GM06990 (cell line): ENCODE measurements at places on chromosomes 3 and 15.

DNA sequence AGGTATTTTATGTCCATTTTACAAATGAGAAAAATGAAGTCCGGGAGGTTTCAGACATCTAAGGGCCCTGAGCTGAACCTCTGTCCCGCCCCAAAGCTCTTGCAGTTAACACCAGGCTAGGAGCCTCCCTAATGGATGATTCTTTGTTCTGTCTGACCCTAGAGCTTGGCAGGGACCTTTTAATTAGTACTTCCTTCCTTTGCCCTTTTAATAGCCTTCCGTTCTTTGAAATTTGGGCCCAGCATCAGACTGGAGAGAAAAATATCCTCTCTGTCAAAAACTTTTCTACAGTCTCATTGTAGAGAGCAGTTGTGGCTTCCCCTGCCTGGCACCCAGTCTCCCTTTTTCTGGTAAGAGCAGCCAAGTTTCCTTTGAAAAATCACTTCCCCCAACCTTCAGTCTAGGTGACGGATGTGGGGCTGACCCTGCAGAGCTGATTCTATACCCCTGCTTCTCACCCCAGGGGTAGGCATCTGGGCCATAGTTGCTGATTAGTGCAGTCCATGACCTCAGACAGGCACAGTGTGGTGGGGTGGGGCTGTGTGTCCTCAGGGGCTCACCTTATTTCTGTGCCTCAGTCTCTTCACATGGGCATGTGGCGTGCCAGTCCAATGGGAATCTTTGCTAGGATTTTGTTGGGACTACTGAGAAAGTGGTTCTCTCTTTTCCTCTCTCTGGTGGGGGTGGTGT is 220.4 kb downstream of the ADAMTS9 start:
- DNase-seq: no peak

DNA sequence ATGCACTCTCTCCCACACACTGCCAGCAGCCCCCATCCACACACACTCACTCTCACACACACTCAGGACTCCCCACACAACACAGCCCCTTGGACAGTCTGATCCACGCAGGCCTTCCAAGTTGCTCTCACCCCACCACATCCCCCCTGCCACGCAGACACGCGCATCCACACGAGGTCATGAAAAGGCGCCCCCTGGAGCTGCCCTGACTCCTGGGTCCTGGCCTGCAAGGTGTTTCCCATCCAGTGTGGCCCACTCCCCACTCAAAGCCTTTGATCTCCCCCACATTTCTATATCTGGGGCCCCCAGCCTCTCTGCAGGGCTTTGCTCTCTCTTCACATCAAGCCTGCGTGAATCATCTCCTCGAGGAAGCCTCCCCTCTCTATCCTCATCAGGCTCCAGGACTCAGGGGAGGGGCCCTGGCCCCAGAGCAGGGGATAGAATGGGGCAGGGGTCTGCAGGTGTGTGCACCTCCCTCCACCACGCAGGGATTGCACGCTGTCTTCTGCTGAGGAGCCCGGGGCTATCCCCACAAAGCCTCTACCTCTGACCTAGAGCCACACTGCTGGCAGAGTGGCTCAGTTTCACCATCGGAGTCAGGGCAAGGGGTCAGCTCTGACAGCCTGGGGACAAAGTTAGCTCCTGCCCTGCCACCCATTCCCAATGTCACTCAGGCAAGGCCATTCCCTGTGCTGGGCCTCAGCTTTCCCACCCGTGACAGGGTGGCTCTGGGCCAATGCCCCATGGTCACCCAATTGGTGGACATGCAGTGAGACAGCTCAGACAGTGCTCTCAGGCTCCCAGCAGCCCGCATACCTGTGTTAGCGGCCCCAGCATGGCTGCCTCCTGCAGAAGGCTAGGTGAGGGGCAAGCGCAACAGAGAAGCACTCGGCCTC is 6.4 kb downstream of the MYL3 start:
- DNase-seq: no peak

GRCh38 chr3:13507570-13508339 is 27.6 kb downstream of the HDAC11 start:
- no peak for DNase-seq

- DNase-seq: no peak
These were observed 27.8 kb upstream of the ITPKA start for GRCh38 chr15:41465822-41466421.

DNA sequence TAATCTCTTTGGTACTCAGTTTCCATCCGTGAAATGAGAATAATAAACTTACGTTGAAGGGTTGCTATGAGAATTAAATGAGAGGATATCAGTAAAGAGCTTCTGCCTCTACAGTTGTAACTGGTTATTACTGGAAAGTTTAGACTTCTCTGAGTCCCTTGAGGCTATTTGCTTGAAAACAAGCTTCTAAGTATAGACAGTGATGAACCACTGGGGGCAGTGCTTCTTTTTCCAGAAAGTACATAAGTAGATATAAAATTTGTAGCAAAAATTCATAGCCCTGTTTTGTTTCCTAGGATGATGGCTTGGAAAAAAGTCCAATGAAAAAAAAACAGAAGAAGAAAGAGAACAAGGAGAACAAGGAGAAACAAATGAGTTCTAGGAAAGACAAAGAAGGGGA is 87.1 kb downstream of the RGMA start:
- no peak for DNase-seq

GRCh38 chr15:41621200-41622193 is 38.7 kb upstream of the MGA start:
- DNase-seq: peak; percentile 72

- DNase-seq: no peak
These were observed 38.8 kb downstream of the IL16 start for GRCh38 chr15:81235276-81236123.

DNA sequence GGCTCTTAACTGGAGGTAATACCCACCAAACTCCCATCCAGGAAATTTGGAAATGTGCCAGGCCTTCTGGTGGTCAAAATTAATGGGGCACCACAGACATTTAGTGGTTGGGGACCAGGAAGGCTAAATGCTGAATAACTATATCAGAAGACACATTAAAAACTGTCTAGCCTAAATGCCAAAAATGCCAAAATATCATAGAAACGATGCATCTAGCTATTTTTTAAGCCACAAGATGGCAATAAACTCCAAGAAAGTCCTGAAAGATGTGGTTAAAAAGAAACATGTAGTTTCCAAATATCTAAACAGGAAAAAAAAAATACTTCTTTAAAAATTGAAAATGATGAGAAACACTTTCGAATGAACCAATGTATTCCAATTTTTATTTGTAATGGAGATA is 19.9 kb downstream of the CCDC14 start:
- DNase-seq: no peak

DNA sequence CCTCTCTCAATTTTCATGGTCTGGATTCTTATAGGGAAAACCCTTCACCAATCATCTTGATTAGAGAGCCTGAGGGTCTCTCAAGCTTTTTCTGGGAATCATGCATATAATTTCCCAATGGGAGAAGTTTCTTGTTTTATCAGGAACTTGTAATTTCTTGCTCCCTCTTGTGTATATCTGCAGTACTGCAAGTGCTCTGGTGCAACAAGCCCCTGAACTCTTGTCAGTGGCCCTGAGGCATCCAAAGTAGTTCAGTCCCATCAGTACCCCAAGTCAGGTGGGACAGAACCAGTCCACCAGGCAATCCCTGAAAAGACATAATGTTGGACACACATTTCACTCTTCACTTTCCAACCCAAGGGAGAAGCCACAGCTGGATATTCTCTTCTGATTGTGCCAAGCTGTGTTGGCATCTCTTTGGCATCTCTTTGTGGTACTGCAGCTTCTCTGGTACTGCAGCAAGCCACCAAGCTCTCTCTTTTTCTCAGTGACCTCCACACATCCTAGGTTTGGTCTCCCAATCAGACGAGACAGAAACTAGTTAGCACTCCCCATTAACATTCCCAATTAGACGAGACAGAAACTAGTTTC is 214.5 kb downstream of the ZIC4 start:
- no peak for DNase-seq

- DNase-seq: no peak
These were observed 87.8 kb downstream of the ASB7 start for GRCh38 chr15:100690032-100690794.

- DNase-seq: no peak
These were observed 73.7 kb downstream of the OCA2 start for GRCh38 chr15:28025413-28025812.

- DNase-seq: no peak
These were observed 17.9 kb downstream of the NR2F2 start for GRCh38 chr15:96348112-96349027.

GRCh38 chr3:178274711-178275110 is 261.5 kb upstream of the KCNMB2 start:
- no peak for DNase-seq

- DNase-seq: no peak
These were observed 131.7 kb downstream of the ATP8B4 start for GRCh38 chr15:49987198-49987785.

DNA sequence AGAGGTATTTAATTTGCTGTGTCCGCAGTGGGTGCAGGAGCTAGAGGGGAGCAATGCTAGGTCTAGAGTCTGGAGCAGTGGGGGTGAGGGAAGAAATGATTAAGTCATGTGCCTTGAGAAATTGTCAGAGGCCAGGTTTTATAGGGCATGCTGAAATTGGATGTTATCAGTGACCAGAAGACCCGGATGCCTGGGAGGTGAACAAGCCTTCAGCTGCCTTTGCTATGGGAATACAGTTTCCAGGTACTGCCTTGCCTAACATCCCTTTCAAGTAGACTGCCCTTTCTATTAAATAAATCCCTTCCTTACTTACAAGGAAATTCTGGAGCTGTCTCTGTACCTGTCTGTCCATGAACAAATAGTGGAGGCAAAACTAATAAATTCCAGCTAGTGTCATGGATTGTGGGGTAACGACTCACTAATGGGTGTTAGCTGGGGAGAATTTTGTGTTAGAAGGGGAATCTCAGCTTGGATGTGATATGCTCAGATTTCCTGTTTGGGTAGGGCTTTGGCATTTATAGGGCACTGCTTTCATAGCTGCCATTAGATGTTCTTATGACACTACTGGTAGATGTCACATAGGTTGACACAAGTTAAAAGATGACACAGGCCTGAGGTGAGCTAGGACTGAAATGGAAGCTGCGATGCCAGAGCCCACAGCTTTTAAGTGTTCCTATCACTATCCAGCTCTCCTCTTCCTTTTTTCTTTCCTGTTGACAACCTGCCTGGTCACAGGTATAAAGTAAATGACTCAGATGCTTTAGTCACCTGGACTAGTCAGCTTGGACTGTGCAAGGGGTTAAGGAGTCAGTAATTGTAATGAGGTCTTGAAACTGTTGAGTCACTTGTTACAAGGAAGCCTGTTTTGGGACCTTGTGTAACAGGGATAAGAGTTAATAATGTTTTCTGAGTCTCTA is 21.3 kb downstream of the CHD2 start:
- DNase-seq: no peak
